ENCODE measurements at places on chromosomes 1 and 21.
A peak's percentile ranks its signal among the peaks of the same experiment; 100 is the strongest.

- DNase-seq = no peak
Measured at GRCh38 chr21:18350216-18350615, 53.4 kb downstream of the TMPRSS15 start.

DNA sequence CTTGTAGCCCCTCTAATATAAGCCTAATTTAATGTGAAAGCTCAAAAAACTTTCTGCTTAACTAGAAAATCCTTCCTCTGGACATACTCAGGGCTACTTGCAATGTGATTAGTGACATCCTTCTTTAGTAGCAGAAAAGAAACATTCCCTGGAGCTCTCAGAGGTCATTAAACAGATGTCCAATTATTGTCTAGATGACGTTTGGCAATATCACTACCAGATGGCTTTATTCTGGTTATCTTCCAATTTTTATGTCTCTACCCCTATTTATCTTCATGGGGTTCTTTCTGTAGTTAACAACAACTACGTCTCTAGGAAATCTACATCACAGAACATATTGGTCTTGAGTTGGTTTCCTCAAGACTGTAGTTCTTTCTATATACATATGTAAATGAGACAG lies 44.2 kb downstream of the CTH start:
- DNase-seq = no peak

DNA sequence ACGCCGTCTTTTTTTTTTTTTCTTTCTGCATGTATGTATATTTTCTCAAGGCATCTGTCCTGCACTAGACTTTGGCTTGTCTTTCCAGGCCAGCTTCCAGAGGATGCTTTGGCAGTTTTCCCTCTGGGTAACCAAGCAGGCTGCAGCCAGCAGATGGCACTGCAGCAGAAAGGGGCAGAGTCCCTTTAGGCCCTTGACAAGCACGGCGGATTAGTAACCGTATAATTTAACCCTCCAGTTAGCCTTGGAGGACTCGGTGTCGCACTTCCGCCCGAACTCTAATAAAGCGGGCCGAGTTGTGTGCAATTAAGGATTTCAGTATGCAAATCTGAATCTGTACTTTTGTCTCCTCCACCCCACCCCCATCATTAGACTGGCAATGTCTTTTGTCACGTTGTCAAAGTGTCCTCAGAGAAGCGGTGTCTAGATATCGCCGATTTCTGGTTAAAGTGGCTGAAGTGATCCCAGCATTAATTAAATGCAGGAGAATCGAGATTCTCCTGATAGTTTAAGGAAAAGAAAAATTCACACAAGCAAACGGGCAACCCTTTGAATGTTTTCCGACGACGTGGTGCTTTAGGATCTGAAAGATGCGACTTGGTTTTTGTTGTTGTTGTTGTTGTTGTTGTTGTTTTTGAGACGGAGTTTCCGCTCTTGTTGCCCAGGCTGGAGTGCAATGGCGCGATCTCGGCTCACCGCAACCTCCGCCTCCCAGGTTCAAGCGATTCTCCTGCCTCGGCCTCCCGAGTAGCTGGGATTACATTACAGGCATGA lies 1.1 kb upstream of the TMEM167B start:
- no peak for DNase-seq

GRCh38 chr1:212606395-212607205 lies 2.0 kb upstream of the ATF3 start:
- no peak for DNase-seq

GRCh38 chr1:55951291-55951690 lies 628.1 kb downstream of the PLPP3 start:
- DNase-seq = no peak

DNA sequence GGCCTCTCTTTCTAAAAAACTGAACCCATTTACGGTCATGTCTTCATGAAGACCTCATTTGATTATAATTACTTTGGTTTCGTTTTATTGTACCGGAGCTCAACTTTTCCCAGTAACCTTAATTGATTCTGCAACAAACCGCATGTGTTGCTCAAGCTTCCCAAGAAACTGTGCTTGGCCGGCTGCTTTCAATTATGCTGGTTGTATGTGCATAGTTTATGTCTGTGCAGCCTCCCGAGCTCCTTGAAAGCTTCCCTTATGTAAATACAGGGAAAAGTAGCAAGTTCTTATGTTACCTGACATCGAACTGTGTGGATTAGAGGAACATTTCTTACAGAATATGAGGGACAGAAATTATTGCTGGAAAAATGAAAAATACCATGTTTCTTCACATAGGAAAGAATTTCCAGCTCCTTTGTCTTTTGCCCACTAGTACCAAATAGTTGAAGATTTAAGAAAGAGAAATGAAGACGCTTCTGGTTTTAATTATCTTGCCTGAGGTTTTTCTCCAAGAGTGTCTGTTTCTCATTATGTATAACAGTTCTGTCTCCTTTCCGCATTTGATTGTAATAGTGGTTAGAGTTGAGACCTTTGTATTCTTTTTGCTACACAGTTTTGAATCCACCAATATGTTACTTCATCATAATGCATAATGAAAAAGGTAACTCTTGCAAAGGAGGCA lies 2.1 kb downstream of the VCAM1 start:
- peak; percentile 97 for DNase-seq

DNA sequence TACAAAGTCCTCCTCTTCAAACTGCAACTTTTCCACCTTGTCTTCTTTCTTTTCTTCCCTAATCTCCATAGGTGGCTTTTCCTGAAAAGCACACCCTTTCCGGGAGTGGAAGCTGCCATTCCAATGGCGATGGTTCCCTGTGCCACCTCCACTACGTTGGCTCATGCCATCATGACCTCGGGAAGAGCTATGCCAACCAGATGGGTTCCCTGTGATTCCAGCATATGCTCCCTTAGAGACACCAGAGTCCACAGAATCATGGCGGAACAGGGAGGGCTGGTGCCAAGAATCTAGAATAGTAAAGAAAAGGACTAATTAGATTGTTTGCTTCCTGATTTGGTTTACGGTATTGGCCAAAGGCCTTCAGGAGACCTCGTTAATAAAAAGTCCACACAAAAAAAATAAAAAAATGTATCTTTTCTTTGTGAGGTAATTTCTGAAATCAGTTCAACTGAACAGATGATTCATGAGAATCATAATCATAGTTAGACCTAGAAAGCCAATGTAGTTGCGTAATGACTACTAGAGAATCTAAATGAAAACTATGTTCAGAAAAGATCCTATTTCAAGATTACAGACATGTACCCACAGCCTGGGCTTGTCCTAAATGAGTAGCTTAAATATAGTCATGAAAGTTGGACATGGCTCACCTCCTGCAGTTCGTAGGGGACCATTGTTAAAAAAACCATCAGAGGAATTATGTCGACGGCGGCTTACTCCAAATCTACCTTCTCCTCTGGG lies 30.9 kb upstream of the CCDC17 start:
- DNase-seq = peak; percentile 21

GRCh38 chr1:160206421-160207117 lies 1.4 kb downstream of the PEA15 start:
- peak; percentile 67 for DNase-seq

- no peak for DNase-seq
Measured at GRCh38 chr21:42672699-42673458, 19.5 kb downstream of the PDE9A start.

GRCh38 chr1:223535319-223535718 lies 130.2 kb downstream of the CAPN8 start:
- DNase-seq = no peak

DNA sequence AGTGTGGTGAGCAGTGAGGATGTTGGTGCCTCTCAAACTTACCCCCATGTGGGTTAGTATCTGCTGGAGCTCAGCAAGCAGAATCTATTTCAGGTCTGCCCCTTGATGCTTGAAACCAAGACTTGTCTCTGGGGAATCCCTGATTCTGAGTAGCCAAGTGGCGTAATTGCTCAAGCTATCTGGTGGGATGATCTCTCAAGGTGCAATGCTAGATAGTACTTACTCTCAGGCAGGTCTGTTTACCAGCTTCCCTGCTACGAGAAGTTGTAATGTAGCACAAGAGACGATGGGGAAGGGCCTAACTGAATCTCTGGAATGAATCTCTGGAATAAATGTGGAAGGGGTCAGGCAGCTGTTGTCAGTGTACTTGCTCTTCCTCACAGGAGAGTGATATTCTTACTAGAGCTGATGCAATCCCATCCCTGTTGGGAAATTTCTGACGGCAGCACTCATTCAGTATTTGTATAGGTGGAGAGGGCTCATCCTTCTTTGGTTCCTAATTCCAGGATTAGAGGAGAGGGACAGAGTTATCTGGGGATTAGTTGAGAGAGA lies 65.4 kb downstream of the MACF1 start:
- DNase-seq = peak; percentile 46

DNA sequence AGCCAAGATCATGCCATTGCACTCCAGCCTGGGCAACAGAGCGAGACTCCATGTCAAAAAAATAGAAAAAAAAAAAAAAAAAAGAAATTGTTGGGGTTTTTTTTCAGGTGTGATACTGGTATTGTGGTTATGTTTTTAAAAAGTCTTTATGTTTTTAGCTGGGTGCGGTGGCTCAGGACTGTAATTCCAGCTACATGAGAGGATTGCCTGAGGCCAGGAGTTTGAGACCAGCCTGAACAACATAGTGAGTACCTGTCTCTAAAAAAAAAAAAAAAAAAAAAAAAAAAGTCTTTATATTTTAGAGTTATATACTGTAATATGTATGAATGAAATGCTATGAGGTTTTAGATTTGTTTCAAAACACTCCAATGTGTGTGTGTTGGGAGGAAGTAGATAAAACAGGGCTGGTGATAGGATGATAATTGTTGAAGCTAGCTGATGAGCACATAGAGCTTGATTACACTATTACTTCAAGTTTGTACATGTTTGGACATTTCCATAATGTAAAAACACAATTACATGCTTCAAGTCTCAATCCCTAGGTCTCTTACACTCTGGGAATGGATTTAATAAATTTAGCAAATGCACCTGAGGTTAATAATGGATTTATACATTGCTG lies 30.2 kb upstream of the ATP5PO start:
- DNase-seq = no peak

- DNase-seq = no peak
Measured at GRCh38 chr1:40732756-40733301, 41.3 kb downstream of the NFYC start.

GRCh38 chr1:90986953-90987352 lies 34.9 kb downstream of the ZNF644 start:
- DNase-seq = no peak

- no peak for DNase-seq
Measured at GRCh38 chr1:20555025-20555757, 2.8 kb downstream of the FAM43B start.

DNA sequence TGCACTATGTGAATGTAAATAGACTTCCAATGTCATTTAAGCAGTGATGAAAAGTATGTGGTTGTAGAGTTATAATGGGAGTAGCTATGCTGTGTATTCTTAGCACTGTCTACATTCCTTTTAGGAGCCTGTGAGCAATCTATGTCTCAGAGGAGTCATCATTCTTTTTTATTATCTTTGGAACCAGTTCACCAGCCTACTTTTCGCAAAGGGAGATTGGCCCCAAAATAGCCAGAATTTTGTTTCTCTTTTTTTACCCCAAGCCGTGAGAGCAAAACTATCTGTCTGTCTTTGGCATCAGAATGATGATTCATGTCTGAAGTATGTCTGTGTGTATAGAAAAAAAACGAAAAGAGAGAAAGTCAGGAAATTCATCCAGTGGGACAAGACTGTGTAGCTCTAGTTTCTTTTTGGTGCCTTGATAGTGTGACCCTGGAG lies 44.2 kb downstream of the OSBPL9 start:
- peak; percentile 93 for DNase-seq

- DNase-seq = no peak
Measured at GRCh38 chr1:210231846-210232510, 618 bp upstream of the SERTAD4 start.

DNA sequence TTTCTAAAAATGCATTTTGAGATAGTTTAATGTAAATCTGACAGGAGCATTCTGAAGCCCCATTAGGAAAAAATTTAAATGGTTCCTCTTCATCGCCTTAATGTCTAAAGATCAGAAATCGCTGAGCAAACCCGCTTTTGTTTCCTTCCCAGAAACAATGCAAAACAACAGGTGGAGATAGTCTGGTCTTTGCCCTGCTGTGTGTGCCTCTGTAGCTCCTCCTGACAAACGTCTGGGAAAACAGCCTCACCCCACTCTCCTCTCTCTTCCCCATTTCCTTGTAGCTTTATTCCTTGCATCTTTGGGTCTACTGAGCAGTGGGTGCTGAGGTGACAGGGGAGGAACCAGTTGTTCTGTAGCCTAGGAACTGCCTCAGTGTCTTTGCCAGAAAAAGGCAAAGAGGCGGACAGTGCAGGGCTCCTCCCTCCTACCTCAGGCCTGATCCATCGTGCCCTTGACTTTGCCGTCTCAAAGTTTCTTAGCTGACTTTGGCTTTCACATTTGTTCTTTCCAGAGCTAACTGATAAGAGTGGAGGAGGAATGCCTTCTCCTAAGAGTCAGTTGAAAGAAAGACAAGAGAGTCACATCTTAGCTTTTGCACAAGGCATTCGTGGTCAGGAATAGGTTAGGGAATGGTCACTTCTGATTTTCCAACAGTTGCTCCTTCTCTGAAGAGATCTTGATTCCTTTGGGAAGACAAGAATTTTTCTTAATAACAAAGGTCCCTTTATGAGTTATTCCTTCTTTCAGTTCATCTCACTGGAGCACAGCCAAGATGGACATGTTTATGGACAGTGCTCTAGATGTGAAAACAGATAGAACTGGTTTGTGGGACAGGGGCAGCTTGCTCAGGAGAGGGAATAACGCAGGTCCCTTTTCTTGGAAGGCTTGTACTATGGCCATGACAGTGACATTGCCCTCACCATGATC lies 24.9 kb downstream of the SYT11 start:
- no peak for DNase-seq

DNA sequence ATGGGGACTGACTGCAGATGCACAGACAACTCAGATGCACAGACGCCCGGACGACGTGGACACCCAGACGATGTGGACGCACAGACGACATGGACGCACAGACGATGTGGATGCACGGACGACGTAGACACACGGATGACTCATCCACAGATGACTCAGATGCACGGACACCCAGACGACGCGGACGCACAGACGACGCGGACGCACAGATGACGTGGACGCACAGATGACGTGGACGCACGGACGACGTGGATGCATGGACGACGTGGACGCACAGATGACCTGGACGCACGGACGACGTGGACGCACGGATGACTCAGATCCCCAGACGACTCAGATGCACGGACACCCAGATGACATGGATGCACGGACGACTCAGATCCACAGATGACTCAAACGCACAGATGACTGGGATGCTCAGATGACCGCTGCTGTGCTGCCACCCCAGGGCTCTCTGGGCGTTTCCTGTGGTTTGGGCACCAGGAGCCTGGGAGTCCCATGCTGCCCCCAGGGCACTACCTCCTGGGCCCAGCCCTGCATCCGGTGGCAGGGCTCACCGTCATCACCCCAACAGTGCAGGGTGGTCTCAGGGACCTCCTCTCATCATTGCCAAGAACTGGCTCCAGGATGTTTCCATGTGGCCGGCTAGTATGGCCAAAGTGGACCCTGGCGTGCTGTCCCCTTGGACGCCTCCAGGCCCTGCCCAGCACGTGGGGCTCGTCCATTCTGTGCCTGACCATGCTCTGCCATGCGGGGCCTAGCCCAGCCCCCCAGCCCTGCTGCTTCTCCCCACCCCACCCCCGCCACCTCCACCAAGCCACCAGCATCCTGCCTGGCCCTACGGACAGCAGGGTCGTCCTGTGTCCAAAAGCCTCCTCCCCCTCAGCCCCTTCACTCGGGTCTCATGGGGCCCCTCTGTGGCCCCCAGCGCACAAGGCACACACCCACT lies 14.0 kb downstream of the FAAP20 start:
- DNase-seq = no peak

- no peak for DNase-seq
Measured at GRCh38 chr1:193741228-193741627, 554.8 kb upstream of the B3GALT2 start.

Data from AG09309 (cell line).